Chondrocyte (in vitro differentiated cells): ENCODE measurements at places on chromosomes 2 and 18. TPM values are rescaled to one million over a fixed set of nuclear protein-coding genes. Genes with fewer than 3 reads are reported as not detected.

DNA sequence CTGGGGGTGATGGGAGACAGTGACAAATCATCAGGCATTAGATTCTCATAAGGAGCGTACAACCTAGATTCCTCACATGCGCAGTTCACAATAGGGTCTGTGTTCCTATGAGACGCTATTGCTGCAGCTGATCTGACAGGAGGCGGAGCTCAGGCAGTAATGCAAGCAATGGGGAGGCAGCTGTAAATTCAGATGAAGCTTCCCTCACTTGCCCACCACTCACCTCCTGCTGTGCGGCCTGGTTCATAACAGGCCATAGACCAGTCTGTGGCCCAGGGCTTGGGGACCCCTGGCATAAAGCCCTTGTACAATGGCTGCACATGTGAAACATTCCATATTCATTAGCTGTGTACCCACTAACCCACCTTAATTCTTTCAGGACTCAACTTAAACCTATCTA lies 18.0 kb downstream of the NMUR1 start:
- H3K4me1 ChIP-seq, result peaks cover 17% of the 10 kb centered on the region
- H3K27me3 ChIP-seq, result no peaks in the 10 kb centered on the region
- no peak overlapping the region for H3K27ac ChIP-seq
- peak; percentile 39 for DNase-seq
- no peaks in the 10 kb centered on the region for H3K36me3 ChIP-seq

The LYG2 gene
- total RNA-seq, result not detected in 3 replicates

DNA sequence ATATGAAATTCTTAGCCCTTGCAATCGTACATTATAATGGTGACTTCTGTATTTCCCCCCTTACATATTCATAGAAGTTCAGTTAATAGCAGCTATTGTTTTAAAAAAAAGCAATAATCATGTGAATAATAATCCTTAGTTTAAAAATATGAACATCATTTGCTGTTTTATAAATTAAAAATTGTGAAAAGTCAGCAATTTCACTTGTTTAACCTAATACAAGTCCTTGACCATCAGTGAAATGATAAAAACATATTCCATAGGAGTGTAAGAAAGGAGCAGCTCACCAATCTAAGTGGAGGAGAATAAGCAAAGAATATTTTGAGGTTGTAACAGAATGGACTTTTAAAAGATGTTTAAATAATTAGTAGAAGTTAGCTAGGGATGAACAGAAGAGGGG lies 650.2 kb downstream of the SUCLG1 start:
- H3K4me3 ChIP-seq, result no peak overlapping the region
- H3K27me3 ChIP-seq, result no peaks in the 10 kb centered on the region
- no peak overlapping the region for H3K27ac ChIP-seq

DNA sequence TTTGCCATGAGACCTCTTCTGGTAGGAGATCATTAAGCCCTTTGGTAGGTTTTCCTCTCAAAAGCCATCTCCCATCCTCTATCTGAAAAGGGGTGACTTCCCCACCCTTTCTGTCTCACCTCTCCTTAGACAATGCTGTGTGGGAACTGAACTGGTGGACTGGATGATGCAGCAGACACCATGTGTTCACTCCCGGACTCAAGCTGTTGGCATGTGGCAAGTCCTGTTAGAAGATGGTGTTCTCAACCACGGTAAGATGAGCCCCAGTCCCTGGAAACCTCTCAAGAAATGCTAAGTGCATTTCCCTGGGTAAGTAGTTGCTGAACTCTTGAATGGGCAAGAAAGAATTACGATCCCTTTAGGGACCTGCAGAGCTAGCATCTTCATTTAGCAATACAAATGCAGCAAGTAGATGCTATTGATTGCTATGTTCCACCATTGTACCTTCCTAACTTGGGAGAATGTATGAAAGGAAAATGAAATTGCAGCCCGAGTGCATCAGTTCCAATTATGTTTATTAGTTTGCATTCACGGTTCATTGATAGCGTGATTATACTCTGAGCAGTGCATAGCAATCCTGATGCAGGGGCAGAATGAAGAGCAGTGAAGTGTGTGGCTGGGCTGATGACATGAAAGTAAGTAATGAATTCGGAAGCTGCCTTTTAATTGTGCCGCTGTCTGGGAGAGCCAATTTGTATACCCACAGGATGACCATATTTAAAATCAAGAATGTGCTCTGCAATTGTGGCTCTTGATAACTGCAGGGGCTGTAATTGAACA lies 110.0 kb upstream of the MAP3K20 start:
- peaks cover 64% of the 10 kb centered on the region for H3K4me1 ChIP-seq
- H3K4me3 ChIP-seq, result no peak overlapping the region
- DNase-seq, result no peak
- H3K36me3 ChIP-seq, result no peaks in the 10 kb centered on the region
- H3K27me3 ChIP-seq, result no peaks in the 10 kb centered on the region

- peaks cover 18% of the 10 kb centered on the region for H3K36me3 ChIP-seq
- peaks cover 18% of the 10 kb centered on the region for H3K4me1 ChIP-seq
- H3K4me3 ChIP-seq, result no peak overlapping the region
- H3K27me3 ChIP-seq, result no peaks in the 10 kb centered on the region
These were observed 66.6 kb downstream of the ABCG8 start for GRCh38 chr2:43905371-43905803.

GRCh38 chr18:24249716-24250115 lies 110.9 kb downstream of the CABYR start:
- H3K4me1 ChIP-seq, result no peaks in the 10 kb centered on the region
- H3K36me3 ChIP-seq, result peaks cover 3% of the 10 kb centered on the region
- no peak overlapping the region for H3K4me3 ChIP-seq
- DNase-seq, result no peak
- H3K27me3 ChIP-seq, result no peaks in the 10 kb centered on the region

The TSGA10 gene
- 2.3 to 4.0 TPM (median 3.3 TPM) in 3 replicates for total RNA-seq

GRCh38 chr2:239093542-239093941 lies 245.7 kb downstream of the TWIST2 start:
- H3K4me3 ChIP-seq, result no peak overlapping the region
- no peak overlapping the region for H3K27ac ChIP-seq
- no peaks in the 10 kb centered on the region for H3K4me1 ChIP-seq
- no peak for DNase-seq
- H3K36me3 ChIP-seq, result peaks cover 2% of the 10 kb centered on the region
- no peaks in the 10 kb centered on the region for H3K27me3 ChIP-seq

DNA sequence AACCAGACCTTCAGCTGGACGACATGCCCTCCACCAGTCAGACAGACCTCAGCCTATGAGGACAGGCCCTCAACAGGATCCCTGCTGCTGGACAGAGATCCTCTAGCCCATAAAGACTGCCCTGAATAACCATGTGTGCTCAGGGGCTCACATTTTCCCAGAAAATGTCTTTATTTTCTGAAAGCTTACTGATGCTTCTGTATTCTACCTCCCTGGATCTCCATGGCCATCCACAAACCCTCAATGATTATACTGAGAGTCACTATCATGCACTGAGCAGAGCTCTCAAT lies 1.8 kb upstream of the PTPN18 start:
- H3K27me3 ChIP-seq, result no peaks in the 10 kb centered on the region
- no peak for DNase-seq
- H3K4me1 ChIP-seq, result peaks cover 24% of the 10 kb centered on the region
- H3K27ac ChIP-seq, result no peak overlapping the region
- no peaks in the 10 kb centered on the region for H3K36me3 ChIP-seq
- H3K4me3 ChIP-seq, result peak overlapping the region; percentile 11

DNA sequence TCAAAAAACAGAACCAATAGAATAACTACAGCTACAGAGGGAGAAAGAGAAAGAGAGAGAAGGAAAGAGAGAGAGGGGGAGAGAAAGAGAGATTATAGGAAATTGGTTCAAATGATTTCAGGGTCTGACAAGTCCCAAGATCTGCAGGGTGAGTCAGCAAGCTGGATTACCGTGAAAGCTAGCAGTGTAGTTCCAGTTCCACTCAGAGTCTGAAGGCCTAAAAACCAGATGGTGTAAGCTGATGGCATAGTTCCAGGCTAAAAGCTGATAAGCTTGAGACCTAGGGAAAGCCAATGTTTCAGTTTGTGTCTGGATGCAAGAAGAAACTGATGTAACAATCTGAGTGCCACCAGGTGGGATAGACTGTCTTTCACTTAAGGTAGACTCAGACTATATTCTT lies 397.7 kb downstream of the TRIB2 start:
- no peak overlapping the region for H3K27ac ChIP-seq
- no peaks in the 10 kb centered on the region for H3K27me3 ChIP-seq
- no peak for DNase-seq
- no peak overlapping the region for H3K4me3 ChIP-seq
- peaks cover 9% of the 10 kb centered on the region for H3K4me1 ChIP-seq
- H3K36me3 ChIP-seq, result peaks cover 1% of the 10 kb centered on the region
